IMR-90 (cell line): ENCODE measurements at places on chromosomes 3 and 15. TPM values are rescaled to one million over a fixed set of nuclear protein-coding genes. Genes with fewer than 3 reads are reported as not detected.

- no peak for DNase-seq
Observed at GRCh38 chr3:182482705-182483104, 310.6 kb upstream of the ATP11B start.

DNA sequence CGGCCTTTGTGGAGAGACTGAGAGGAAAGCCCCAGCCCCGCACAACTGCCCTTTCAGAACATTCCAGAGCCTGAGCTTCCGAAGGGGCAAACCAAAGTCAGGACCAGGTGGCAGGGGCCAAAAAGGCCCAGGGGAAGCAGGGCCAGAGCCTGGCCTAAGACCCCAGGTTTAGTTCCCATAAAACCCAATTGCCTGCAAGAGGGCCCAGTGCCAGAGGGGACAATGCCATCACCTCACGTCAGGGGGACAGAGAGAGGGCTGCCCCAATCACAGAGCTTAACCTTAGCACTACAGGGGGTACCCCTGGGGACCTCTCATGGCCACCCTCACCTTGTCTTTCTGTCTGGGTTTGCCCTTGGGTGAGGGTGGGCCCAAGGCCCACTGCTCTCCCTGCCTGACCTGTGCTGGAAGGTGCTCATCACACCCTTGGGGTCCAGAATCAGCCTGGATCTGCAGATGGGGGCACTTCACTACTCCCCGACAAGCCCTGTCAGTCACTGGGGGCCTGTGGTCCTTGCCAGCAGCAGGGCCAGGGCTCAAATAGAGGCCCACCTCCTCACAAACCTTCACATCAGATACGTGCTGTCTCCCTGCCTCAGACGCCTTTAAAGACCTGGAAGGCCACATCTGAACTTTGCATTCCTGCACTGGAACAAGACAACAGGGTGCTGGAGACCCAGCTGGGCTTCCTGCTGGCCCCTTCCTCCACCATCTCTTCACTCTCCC is 3.8 kb downstream of the CALML4 start:
- no peak for DNase-seq

DNA sequence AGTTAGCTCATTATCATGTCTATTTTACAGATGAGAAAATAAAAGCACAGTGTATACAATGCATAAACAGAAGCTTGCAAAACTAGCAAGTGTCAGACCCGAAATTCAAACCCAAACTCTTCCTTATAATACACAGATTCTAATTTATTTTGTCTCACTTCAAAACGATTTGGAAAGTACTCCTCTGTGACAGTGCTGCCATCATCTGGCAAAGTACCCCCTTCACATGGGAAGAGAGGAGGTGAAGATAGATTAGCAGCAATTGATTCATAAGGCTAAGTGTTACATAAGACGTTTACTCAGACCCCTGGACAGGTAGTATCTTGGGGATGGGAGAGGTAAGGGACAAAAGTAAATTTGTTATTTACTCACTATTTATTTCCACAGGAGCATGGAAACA is 744.0 kb upstream of the SGO1 start:
- no peak for DNase-seq

DNA sequence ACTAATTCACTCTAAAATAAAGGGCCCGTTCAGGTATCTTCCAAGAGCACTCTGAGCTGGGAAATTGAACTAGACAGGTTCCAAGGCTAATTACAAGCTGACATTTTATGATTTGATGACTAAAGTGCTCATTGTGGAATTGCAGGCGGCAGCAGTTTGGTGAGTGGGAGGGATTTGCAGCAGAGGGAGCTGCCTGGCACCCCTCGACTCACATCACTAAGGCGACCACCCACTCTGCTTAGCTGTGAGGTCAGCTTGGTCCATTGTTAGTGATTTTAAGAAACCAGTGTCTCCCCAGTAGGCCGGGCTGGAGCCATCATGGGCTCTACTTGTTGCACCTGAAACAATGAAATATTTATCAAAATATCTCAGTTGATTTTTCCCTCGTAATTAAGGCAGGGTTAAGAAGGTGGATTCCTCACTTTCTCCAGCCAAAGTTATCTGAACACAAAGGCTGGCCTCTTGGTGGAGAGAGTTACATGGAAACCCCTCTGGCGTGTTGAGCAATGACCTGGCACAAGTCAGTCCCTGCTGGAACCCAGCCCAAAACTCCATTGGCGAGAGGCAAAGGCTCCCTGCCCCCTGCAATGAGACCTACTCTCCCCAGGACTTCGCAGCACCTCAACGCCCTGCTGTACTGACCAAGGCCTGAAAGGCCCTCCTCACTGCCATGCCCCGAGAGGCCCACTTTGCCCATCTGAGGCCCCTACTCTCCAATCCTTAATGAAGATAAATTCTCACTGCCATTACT is 65.0 kb upstream of the ATP2B2 start:
- no peak for DNase-seq

DNA sequence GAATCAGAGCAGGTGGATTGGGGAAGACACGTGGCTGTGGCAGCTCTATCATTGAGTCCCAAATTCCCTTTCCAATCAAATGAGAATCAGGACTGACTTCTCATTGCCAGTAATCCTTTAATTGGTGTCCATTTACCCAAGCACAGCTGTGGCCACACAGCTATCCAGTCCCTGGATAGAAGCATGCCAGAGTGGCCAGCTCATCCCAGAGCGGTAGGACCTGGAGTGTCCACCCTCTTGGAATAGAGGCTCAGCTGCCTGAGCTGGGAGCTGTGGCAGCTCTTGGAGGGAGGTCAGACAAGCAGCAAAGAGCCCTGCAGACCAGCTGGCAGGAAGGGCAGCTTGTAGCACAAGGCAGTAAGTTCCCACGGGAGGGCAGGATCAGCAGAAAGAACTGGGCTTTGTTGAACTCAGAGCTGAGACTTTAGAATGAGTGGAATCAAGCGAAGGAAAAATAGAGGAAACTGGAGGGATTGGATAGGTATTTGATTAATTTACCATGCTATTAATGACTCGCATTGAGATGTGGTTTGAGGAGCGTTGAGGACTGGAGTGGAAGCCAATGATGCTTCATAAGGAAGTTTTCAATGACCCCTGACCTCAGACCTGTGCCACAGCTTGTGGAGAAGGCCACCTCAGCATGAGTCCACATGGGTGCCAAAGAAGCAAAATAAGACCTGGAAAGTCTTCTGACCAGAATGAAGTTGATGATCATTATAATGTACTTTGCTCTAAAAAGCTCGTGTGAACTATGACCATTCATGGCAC is 6.9 kb upstream of the ALPK3 start:
- peak; percentile 62 for DNase-seq

- no peak for DNase-seq
Observed at GRCh38 chr3:141763088-141763750, at the start of gene GRK7. Gene GRK7 (plus strand): TSS chr3:141763408. CDS start chr3:141778285, 14,877 bp downstream.

DNA sequence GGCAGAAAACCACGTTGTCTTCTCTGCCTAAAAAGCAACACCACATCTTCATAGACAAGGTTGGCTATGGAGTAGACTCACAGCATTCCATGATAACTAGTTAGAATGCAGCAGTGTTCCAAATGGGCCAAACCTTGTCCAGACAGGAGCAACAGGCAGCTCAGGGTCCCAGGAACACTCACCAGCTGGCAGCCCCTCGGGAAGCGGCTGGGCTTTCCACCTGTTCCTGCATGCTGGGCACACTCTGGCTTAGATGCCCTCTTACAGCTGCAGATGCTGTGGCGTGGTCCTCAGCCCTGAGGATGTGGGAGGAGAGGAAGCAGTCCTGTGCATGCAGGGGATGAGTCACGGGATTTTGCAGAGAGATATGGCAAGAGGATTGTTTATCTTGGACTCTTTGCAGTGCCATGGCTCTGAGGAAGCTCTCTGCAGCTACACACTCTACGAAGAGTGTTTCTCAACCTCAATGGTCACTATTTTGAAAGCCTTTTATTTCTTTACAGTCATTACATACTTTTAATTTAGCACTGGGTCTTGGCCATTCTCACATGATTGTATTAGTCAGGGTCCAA is 11.3 kb downstream of the NRROS start:
- peak; percentile 98 for DNase-seq

DNA sequence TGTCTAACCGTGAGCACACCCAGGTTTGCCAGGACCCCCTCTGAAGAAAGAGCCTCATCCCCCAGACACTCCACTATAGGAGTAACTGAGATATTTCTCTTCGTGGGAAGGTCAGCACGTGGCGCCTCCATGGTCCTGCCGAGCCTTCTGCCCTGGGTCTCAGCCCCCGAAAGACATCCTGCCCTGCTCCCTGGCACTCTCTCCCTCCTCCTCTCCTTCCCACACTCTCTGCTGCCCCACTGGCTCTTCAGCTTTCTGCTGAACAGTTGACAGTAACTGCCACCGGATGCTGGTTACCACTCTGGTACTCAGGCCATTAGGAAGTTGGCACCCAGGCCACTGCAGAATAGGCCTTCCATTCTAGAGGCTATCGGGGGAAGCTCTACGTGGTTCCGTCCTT is 185.2 kb downstream of the UACA start:
- DNase-seq, result no peak

GRCh38 chr15:45126535-45127158 is 3.0 kb downstream of the DUOXA1 start:
- DNase-seq, result peak; percentile 36

GRCh38 chr15:82845686-82846085 is 36.3 kb downstream of the WHAMM start:
- no peak for DNase-seq

GRCh38 chr3:47082519-47082918 is 81.4 kb downstream of the SETD2 start:
- DNase-seq, result peak; percentile 89

DNA sequence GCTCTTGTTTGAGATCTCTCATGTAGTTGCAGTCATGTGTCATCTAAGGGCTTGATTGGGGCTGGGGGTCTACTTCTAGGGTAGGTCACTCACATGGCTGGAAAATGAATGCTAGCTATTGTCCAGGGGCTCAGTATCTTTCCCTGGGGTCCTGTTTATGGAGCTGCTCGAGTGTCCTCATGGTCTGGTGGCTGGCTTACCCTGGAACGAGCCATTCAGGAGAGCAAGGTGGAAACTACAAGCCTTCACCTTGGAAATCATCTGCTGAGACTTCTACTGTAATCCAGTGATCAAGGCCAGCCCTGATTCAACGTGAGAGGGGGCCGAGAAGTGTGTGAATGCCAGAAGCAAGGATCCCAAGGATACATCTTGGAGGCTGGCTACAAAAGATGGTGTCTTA is 16.2 kb upstream of the RHCG start:
- DNase-seq, result no peak

DNA sequence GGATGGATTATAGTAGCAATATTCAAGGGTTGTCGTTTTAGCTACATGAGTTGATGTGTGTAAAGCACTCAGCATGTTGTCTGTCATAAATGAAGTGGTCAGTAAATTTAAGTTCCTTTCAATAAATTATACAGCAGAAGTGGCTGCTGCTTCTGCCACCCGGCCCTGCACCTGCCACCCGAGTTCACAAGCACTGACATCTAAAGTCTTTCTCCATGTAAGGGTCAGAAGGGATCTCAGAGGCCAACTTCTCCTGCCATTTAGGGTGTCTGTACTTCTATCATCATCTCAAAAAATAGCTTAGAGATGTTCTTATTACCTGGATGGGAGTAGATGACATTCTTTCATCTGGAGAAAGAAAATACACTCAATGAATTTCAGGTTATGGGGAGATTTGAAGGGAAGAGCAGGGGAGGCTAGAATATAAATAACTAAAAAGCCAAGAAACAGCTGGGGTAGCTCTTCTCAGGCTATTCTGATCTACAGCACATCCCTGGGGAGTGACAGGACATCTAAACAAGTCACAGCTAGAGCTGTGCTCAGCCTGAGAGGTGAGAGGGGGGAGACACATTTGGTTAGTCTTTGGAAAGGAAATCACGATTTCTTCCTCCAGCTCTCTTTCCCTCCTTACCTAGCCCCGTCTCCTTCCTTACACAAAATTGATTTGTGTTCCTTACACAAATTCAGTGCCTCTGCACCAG is 8.0 kb downstream of the GCSAM start:
- no peak for DNase-seq

- DNase-seq, result peak; percentile 28
Observed at GRCh38 chr3:57434041-57434440, 110.1 kb downstream of the DNAH12 start.

GRCh38 chr15:60551147-60551780 is 72.3 kb upstream of the ICE2 start:
- DNase-seq, result no peak

DNA sequence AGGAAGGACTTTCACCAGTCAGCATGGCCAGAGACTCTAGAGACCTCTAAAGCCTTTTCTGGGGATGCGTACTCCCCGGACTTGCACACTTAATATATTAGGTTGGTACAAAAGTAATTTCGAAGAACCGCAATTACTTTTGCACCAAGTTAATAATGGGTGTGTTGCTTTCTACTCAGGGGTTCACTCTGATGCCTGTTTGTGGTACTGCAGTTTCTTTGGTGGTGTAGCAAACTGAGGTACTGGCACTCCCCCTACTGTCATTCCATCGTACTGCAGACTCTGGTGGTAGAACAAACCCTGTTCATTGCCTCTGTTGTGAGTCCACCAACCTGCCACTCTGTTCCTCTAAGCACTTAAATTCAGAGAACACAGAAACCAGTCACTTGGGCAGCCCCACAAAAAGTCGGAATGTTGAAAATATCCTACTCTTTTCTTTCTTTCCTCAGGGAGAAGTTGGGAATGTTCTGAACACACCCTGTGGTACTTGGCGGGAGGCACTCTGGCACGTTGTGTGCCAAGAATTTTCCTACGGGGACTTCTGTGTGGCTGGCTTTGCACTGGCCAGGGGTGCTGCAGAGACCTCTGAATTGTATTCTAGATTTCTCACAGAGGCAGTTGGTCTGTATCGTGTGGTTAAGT is 46.3 kb downstream of the GABRG3 start:
- DNase-seq, result peak; percentile 58

DNA sequence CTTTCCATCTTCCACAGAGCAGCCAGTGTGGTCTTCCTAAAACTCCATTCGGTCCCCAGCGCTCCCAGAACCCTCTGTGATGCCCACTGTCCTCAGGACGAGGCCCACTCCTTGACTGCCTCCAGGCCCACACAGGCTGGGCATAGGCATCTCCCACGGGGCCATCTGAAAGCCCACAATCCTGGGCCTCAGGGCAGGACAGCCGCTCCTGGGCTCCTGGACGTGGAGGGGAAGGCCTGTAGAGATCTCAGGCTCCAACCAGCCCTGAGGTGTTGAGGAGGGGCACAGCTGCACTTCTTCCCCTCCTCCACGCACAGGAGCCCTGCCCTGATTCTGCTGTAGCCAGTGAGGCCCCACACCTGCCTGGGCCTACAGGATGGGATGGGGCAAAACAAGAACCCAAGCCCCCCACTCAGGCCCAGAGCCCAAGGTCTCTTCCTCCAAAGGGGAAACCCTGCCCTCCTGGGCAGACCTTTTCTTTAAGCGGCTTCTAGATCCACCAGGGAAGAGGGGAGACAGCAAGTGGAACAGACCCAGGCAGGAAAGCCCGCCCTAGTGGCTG is 25.9 kb downstream of the SHISA5 start:
- DNase-seq, result no peak

- DNase-seq, result no peak
Observed at GRCh38 chr3:69560818-69561217, 174.9 kb upstream of the FRMD4B start.

GOLGA6L10 gene
- under 0.01 and 0.28 TPM in 2 replicates for total RNA-seq

ARHGAP31 gene
- 6.6 and 7.5 TPM in 2 replicates for total RNA-seq

PPM1L gene
- 0.18 and 0.28 TPM in 2 replicates for total RNA-seq

UBAP1L gene
- 0.28 and 0.36 TPM in 2 replicates for total RNA-seq

GPR62 gene
- under 0.01 TPM in 1 of 2 replicates, not detected in the other for total RNA-seq

PLA2G4B gene
- under 0.01 and 0.18 TPM in 2 replicates for total RNA-seq

ONECUT1 gene
- not detected in 2 replicates for total RNA-seq

AGBL1 gene
- not detected in 2 replicates for total RNA-seq

ENTPD3 gene
- total RNA-seq, result not detected in 2 replicates

BSN gene
- under 0.01 TPM in 2 replicates for total RNA-seq

FRMD4B gene
- total RNA-seq, result 0.28 and 0.36 TPM in 2 replicates

GABRB3 gene
- total RNA-seq, result 0.54 and 0.56 TPM in 2 replicates

CCRL2 gene
- 0.28 and 0.36 TPM in 2 replicates for total RNA-seq

EHD4 gene
- total RNA-seq, result 26.4 and 29.0 TPM in 2 replicates

DPP8 gene
- total RNA-seq, result 29.4 and 35.6 TPM in 2 replicates
